CD4-positive, alpha-beta T cell treated with Interleukin-12 subunit alpha and Interleukin-12 subunit beta, for 1 hour (primary cell): ENCODE measurements at places on chromosomes 12 and 14.

DNA sequence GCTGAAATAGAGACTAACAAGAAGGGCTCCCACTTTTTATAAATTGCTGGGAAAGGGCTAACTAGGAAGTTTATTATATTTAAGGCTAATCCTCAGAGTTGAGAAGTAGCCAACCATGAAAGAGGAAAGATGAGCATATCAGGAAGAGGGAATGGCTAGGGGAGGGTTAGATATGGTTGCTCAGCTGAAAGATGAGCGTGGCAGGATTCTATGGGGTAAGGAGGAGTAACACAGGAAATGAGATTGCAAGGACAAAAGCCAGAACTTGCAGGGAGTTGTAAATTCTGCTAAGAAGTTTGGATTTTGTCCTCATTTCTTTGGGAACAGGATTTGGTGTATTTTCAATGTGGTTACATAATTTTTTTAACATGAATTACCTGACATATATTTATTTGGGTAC lies 127.4 kb upstream of the ATP2B1 start:
- no peak for DNase-seq

- DNase-seq = no peak
These were observed 6.7 kb downstream of the TRMT5 start for GRCh38 chr14:60974090-60974651.

DNA sequence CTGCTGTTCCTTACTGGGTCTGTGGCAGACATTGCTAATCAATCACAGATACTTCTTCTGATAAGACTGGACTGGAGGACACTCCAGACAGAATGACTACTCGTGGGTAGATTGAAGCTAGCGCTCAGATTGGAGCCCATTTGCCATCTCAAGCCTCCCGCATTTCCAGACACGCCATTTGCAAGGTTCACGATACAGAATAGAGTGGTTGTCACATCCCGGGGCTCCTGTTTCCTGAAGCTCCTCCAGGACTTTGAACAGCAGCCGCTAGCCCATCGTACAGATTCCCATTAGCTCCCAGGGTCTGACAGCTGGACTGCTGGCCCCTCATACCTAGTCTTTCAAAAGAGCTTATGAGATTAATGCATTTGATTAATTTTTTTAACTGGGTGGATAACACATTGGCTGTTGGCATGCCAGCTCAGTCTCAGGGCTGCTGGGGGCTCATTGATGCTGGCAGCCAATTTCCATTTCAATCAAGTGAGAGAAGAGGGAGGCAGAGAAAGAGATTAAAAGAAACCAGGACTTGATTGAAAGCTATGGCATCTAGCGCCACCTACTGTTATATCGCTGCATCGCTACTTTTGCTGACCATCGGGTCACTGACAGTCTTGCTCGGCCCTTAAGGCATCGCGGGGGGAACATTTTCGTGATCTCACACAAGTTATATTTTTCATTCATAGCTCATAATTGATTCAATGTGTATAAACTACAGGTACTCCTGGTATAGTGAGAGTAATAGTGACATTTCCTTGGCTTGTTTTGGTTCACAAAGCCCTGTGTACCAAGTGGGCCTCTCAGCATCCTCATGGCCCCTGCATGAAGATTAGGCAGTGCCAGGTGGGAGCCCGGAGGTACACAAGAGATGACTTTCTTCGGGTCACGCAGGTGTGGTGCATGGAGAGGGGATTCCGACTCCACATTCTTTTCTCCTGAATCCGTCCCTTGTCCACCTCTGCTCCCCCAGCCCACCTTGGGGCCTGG lies 78.6 kb downstream of the CCDC60 start:
- peak; percentile 17 for DNase-seq

GRCh38 chr14:53751650-53752049 lies 205.0 kb downstream of the BMP4 start:
- no peak for DNase-seq

DNA sequence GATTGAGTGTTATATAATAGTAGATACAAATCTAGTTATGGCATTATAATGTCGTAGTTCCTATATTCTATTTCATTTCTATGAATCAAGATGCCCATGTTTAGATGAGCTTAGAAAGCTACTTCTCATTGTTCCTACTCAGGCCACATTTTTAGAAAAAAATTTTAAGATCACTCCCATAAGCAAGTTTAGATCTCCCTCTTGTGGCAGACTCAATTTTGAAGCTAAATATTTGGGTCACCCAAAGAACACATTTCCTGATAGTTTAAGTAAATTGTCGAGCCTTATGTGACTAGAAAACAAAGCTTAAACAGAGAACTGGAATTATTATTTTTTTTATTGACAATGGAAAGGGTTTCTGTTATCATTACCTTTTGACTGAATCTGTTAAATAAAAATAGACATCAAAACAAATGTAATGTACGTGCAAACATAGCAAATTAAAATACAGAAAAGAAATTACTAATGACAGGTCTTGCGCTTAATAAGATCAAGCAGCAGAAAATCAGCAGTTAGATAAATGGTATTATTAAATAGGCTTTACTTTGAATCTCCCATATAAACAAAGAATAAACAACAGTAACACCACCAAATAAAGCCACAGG lies 180.2 kb downstream of the ACSS3 start:
- no peak for DNase-seq

DNA sequence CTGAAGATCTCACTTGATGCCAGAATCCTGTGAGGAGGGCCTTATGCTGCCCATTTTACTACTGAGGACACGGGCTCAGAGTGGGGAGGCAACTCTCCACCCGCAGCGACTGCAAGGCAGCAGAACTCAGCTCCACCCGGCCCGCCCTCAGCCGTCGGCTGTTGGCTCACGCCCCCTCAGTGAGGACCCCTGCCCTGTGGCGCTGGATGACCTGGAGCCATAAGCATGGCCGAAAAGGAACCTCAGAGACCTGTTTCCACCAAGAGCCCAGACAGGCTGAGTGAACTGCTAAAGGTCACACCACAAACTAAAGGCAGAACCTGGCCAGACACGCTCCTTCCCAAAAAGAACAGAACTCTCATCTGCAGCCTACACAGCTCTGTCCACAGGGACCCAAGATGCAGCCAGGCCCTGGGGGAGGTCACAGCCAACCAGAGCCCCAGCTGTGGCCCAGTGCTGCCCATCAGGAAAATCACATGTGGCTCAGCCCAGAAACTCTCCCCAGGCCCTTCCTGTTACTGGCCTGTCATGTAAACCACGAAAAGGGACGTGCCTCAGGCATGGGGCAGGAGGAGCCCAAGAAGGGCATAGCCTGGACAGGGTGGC lies 32.8 kb downstream of the CCNK start:
- DNase-seq = no peak

GRCh38 chr12:67873355-67873754 lies 115.9 kb upstream of the IFNG-AS1 start:
- no peak for DNase-seq

GRCh38 chr14:101440496-101440895 lies 120.8 kb upstream of the DIO3 start:
- DNase-seq = no peak

DNA sequence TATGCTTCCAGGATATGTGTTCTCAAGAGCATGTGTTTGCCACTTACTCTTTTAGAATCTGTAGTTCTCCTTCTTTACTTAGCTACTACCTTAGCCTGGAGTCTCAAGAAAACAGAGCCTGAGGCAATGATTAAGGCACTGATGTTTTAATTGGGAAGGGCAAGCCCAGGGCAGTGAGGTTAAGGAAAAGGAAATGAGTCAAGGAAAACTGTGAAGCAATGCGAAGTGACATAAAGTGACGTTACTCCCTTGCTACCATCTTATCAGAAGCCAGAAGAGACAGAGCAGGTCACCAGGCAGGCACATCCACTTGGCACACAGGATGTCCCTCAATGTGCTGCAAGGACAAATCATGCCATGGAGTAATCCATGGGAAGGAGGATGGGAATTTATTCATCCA lies 11.3 kb upstream of the EML5 start:
- no peak for DNase-seq

DNA sequence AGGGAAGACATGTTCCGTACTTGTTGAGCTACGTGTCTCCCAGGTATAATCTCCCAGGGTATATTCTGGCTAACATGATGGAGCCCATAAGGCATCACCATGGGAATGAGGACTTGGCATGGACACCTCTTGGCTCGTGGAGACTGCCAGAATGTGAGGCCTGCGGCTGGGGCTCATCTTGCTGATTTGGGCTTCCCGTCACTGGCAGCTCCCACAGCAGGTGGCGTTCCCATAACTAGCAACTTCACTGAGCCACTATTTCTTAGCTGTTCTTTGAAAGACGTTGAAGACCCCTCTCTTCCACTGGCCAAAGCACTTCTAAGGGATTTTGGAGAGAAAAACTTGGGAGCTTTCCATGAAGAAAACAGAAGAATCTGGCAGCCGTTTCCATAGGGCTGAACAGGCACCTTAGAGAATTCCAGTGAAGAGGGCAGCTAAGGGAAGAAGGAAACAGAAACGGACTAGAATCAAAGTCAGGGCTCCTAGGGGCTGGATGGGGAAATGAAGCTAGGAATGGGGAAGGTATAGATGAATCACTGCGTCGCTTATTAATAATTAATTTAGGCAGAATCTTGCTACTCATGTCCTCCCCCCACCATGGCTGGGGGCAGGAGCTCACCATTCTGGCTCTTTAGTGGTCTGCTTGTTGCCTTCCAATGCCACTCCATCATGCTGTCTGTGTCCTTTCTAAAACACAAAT lies 39.7 kb upstream of the FOS start:
- DNase-seq = no peak

GRCh38 chr12:12123036-12123604 lies 52.4 kb downstream of the BCL2L14 start:
- no peak for DNase-seq

DNA sequence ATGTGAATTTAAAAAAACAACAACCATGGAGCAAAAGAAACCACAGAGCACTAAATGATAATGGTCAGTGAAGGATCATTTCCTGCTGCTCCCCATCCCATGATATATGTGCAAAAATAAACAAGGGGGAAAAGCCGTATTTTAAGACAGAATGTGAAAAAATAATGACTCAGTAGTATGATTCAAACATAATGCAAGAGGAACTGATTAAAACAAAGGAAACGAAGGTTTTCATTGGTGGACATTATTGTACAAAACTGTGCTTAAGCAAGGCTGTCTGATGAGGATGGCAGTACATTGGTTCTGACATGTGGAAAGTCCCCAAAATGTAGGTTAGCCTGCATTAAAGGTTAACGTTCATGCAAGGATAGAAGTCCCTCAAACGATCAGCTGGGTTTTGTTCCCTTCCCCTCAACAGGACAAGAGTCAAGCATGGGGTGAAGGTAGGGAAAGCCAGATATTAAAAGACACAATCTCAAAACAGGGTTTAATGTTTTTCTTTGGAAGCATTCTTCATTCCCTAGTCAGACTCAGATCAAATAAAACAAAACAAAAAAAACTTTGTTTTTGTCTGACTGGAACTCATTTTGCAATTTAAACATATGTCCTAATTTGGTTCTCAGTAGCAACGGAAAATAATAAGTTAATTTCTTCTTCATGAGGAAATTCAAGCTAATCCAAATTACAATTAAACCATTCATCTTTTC lies 26.3 kb upstream of the PTGDR start:
- no peak for DNase-seq

- DNase-seq = no peak
These were observed 110.7 kb downstream of the SLC15A5 start for GRCh38 chr12:16166563-16167470.

- no peak for DNase-seq
These were observed 299.3 kb upstream of the RTL1 start for GRCh38 chr14:101202627-101203404.

- no peak for DNase-seq
These were observed 17.7 kb upstream of the ANAPC7 start for GRCh38 chr12:110421159-110421661.

DNA sequence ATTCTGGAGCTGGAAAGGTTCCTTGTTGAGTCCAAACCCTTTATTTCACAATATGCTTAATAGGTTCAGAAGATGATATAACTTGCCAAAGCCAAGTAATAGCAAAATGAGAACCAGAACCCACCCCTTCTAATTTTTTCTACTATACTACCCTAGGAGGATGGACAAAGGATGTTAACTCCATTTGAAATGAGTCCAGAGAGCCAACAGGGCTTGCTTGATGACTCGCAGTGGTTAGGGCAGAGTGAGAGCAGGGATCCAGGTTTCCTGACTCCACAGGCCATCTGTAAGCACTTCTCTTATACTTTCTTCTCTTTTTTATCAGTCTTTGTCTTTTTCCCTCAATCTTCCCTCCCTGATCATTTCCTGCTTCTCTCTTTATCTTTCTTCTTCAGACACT lies 668.1 kb downstream of the MED13L start:
- no peak for DNase-seq

DNA sequence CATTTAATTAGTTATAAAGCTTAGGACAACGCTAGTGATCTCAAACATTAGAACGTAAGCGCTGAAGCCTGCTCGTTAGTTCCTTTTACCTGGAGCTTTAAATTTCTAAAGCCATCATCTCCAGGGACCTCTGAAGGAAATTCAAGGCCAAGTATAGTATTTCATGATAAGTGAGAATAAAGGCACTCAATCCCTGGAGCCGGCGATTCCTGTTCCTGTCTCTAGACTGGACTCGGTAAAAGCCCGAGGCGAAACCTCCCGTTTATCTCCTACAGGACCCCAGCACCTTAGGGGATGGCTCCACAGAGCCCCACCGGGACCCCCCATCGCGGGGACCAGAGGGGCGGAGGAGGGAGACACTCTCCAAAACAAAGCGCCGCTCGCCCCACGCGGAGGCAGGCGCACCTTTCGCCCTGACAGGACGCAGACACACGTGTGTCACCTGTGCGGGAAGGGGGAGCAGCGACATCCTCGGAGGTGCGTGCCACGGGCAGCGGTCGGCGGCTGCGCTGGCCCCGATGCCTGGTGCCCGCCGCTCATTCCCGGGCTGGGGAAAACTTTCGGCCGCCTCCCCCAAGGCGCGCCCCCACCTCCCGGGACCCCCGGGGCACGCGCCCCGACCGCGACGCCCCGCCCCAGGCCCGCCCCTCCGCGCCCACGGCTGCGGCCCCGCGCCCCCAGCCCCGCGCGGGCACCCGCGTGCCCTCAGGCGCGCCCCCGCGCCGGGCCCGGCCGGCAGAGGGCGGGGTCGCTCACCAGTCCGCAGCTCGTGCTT lies 678 bp downstream of the RPS6KA5 start:
- DNase-seq = peak; percentile 64

- no peak for DNase-seq
These were observed 8.8 kb downstream of the TAMALIN start for GRCh38 chr12:52015532-52016041.

DNA sequence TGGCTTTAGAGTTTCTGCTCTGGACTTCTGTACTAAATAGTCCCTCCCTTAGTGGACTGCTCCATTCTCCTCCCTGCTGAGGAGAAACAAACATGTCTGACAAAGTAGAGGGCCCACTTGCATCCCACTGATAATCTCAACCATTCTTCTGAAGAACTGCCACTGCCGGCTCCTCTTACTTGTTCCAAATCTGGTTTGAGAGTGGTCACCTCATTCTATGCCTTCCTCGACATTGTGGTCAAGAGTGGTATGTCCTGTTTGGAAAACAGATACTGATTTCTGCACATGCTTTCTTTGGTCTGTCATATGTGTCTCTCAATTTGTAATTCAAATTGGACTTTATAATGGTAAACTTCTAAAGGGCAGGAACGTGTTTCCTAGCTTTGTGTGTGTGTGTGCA lies 36.3 kb upstream of the PLEKHA5 start:
- DNase-seq = no peak

- DNase-seq = no peak
These were observed 1469.3 kb downstream of the AACS start for GRCh38 chr12:126534495-126534894.

GRCh38 chr12:80217011-80217535 lies 117.7 kb downstream of the OTOGL start:
- DNase-seq = no peak

- no peak for DNase-seq
These were observed 187.4 kb upstream of the RASSF8 start for GRCh38 chr12:25771041-25771440.

GRCh38 chr12:29054858-29055663 lies 94.0 kb upstream of the FAR2 start:
- no peak for DNase-seq

- DNase-seq = no peak
These were observed 196.6 kb upstream of the DIO3 start for GRCh38 chr14:101364503-101365328.
